ENCODE measurements at places on chromosomes 4 and X.

GRCh38 chr4:169922632-169923276, 103.4 kb downstream of the MFAP3L start:
- DNase-seq = no peak

GRCh38 chrX:117397844-117398243, 718.8 kb downstream of the KLHL13 start:
- no peak for DNase-seq

DNA sequence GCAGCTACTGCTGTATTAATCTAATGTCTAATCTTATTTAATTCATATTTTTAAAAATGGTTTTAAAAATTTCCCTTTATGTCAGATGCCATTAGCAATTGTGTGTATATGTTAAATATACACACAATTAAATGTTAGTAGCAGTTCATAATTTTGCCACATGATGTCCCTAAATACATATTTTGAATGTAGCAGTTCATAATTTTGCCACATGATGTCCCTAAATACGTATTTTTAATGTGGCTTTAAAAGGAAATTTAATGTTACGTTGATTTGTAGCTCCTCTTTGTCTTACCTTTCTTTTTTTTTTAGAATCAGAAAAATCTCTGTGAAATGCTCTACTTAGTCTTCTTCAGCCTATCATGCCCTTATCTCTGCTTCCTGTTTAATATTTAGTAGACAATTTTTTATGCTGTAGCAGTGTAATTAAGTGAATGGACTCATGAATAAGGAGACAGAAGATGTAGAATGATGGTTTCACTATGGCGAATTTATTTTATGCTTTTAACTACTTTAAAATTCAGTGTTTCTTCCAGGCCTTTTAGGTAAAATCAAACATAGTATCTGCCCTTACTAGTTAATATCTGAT, 26.1 kb downstream of the RBM46 start:
- peak; percentile 20 for DNase-seq

DNA sequence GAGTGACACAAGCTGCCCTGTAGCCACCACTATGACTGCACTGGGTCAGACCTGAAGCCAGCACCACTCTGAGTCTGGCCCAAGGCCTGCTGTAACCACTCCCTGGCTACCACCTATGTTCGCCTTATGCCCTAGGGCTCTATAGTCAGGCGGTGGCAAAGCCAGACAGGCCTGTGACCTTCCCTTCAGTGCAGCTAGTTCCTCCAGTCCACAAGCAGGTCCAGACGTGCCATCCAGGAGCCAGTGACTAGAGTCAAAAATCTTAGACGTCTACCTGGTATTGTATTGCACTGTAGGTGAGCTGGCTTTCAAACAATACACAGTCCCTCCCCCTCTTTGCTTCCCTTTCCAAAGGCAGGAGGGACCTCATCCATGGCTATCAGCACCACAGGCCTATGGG, 54.0 kb upstream of the RNF128 start:
- no peak for DNase-seq

GRCh38 chr4:174047363-174047762, 236.1 kb downstream of the FBXO8 start:
- no peak for DNase-seq

GRCh38 chr4:113820108-113820507, 58.6 kb upstream of the CAMK2D start:
- DNase-seq = no peak

- no peak for DNase-seq
These were observed 543.7 kb downstream of the IL1RAPL1 start for GRCh38 chrX:29130905-29131304.

GRCh38 chr4:110514889-110515479, 39.0 kb downstream of the ENPEP start:
- DNase-seq = peak; percentile 38

- no peak for DNase-seq
These were observed 86.9 kb downstream of the EVC start for GRCh38 chr4:5797866-5798265.

DNA sequence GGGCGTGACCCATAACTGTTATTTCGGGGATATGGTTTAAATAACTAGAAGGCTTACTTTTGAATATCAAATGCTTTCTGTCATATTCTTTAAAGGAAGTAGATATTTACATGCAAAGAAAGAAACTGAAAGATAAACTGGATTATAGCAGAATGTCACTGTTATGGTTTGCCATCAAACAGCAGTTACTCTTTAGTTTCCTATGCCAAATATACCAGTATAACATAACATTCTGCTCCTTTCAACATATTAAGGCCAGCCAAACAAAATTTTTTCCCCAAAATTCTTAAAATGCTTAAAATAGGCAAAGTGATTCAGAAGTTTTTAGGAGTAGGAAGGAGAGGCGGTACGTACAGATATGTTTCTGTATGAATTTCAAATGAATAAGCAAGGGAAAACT, 27.0 kb downstream of the KDM6A start:
- DNase-seq = no peak

GRCh38 chr4:173958445-173958844, 325.0 kb downstream of the FBXO8 start:
- DNase-seq = no peak

GRCh38 chr4:116005806-116006088, 892.3 kb upstream of the NDST4 start:
- DNase-seq = no peak

DNA sequence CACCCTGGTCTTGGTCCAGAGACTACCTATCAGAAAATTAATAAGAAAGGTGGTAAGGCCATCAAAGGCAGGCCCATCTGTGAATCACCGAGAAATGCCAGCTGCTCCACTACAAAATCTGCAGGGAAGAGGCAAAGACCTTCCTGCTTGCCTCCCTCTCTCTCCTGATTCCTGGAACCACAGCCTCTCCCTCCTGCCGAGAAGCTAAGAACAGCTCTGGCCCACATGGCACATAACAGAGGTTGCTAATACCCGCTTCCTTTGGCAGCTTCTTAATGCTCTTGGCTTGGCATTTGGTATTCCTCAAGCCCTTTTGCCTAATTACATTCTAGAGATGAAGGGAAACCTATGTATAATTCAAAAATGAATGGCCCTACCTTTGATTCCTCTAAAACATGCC, 32.9 kb downstream of the RAI2 start:
- no peak for DNase-seq

- DNase-seq = no peak
These were observed 12.8 kb upstream of the TMSB4X start for GRCh38 chrX:12962041-12962504.

- no peak for DNase-seq
These were observed 87.7 kb downstream of the FBXW7 start for GRCh38 chr4:152448038-152448707.

DNA sequence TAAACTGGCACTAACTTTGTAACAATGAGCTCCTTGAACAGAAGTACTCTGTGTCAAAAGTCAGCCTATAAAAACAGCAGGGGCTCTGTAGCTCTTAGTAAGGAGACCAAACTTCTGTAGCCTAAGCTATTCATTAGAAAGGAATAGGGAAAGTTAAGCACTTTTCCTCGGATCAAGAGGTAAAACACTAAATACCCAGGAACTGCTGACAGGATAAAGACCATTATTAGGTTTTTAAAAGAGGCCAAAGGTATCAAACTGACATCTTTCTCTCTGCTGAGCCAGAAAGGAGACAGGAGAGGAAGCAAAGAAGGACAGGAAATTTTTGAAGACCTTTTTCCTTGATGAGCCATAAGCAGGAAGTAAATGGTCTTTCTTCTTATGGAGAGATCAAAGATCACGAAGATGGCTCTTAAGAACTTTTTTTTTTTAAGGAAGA, 31.9 kb downstream of the ANAPC10 start:
- DNase-seq = no peak

GRCh38 chrX:133482056-133482952, 67.0 kb upstream of the GPC4 start:
- DNase-seq = no peak

GRCh38 chrX:63884821-63885790, 100.1 kb upstream of the ARHGEF9 start:
- DNase-seq = no peak

DNA sequence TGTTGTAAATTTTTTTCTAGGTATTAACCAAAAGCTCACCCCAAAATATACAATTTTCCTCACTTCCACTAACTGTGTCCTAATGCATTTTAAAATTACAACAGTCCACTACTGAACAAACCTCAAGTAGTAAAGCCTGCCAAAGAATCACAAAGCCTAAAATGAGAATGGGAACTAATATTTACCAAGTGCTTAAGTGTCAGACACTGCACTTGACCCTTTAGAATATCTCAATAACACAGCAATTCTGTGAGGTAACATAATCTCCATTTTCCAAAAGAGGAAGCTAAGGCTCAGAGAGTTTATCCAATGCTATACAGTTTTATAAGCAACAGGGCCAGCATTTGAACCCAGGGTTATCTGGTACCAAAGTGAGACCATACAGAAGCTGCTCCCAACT, 4.9 kb downstream of the SLC9A7 start:
- DNase-seq = no peak

DNA sequence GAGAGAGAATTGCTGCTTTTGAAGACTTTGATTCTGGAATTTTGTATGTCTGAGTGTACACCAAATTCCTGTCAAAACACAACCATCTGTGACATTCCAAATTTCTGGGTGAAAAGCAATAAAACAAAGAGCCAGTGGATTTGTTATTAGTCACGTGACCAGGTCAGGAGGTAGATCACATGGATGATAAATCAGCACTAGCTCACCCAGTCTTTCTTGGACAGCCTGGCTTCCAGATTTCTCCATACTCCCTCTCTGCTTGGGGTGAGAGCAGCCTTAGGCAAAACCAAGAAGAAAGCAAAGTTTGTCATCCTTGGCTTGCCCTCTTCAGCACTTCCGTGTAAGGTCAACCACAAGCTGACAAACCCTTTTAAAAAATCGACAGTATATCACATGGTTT, 194.2 kb downstream of the CLCN4 start:
- no peak for DNase-seq

- DNase-seq = no peak
These were observed 4.6 kb upstream of the PIN4 start for GRCh38 chrX:72176981-72177380.

- no peak for DNase-seq
These were observed 24.0 kb downstream of the ARSJ start for GRCh38 chr4:113955411-113955810.

- no peak for DNase-seq
These were observed 31.9 kb downstream of the RHOH start for GRCh38 chr4:40228497-40229365.

- DNase-seq = no peak
These were observed 1076.3 kb upstream of the TENM3 start for GRCh38 chr4:181166742-181167399.

DNA sequence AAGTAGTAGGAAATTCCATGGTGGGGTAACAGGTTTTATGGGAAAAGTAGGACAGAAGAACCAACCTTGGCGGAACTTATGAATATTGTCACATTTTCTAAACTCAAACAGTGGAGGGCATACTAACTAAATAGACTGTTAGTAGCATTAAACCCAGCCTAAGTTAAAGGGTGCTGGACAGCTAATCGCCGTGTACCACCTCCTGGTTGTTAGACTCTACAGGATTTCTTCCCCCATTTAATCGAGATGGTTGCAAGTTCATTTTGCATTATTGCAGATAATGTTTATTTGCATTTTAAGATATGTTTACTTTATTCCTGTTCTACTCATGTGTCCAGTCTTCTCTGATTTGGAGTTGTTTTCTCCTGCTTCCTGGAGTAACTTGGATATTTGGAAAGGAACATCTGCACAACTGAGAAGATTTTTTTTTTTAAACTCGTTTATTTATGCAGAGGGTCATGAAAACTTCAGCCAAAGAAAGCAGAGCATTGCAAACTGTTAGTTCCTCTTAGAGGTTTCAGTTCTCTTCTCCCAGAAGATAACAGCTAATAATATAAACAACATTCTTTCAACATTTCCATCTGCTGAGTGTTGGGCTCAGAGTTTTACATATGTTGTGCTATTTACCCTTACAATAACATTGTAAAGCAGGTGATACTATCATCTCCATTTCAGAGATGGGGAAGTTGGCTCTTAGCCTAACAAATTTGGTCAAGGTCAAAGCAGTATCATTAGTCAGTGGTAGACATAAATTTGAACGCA, 51.5 kb upstream of the TBC1D9 start:
- DNase-seq = no peak

- no peak for DNase-seq
These were observed 15.4 kb upstream of the FAM9C start for GRCh38 chrX:13059637-13060499.

DNA sequence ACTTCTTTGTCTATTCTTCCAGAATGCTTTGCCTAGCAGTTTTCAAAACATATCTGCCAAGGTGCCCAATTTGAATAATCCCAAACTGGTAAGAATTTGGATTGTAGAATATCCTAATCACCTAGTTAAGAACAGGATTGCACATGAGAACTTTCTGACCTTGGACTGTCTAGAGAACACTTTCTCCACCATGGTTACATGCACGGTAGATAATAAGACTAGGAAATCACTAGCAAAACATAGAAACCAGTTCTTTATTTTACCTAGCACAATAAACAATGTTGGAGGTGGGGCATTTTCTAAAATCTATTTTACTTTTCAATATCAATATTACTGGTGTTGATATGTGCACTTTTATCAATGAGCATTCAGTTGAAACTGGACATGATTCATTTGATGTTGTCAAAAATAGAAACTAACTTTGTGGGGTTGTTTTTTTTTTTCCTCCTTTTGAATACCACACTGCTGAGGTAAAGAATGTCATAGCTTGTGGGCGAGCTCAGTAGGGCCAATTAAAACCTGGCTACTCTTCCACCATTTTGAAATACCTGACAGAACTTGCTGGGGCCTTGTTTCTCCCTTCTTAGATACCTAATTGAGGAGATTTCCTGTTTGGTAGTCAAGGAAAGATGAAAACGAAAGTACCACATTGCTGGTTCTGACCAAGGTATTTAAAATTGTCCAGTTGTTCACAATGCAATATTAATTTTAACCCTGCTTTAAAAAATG, 10.4 kb downstream of the MID1IP1 start:
- DNase-seq = no peak

GRCh38 chr4:3369781-3370674, 71.7 kb upstream of the HGFAC start:
- DNase-seq = peak; percentile 34

GRCh38 chr4:146059151-146059550, 116.4 kb upstream of the LSM6 start:
- no peak for DNase-seq

DNA sequence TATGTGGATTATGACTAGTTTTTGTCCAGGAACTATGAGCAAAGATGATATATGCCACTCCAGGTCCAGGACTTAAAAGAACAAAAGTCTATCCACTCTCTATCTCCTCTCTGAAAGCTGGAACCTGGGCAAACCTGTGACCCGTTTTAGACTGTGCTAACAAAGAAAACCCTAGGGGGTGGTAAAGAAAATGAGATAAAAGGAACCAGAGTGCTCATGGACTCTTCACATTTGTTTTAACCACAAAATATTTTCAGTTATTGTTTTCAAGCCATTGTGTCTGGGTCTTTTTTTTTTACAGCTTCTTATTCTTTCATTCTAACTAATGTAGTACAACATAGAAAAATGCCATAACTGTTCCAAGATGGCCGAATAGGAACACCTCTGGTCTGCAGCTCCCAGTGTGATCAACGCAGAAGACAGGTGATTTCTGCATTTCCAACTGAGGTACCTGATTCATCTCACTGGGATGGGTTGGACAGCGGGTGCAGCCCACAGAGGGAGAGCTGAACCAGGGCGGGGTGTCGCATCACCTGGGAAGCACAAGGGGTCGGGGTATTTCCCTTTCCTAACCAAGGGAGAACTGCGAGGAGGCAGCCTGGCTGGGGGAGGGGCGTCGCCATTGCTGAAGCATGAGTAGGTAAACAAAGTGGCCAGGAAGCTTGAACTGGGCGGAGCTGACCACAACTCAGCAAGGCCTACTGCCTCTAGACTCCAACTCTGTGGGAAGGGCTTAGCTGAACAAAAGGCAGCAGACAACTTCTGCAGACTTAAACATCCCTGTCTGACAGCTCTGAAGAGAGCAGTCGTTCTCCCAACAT, 45.1 kb downstream of the CHM start:
- DNase-seq = no peak

- DNase-seq = no peak
These were observed 38.8 kb upstream of the IGFBP7 start for GRCh38 chr4:57148831-57149505.

Data from NCI-H1105 treated with DMSO at 0.1 percent for 48 hours (cell line).